Stimulated activated CD8-positive, alpha-beta memory T cell treated with anti-CD3 and anti-CD28 coated beads, Interleukin-4, amount 100 ng/mL, for 4 hours (primary cell): ENCODE measurements at places on chromosomes 4 and X.

GRCh38 chrX:7218321-7219152, 70.6 kb upstream of the PUDP start:
- no peak for DNase-seq

- DNase-seq = no peak
Measured at GRCh38 chr4:179836179-179837075, 2394.2 kb upstream of the AGA start.

DNA sequence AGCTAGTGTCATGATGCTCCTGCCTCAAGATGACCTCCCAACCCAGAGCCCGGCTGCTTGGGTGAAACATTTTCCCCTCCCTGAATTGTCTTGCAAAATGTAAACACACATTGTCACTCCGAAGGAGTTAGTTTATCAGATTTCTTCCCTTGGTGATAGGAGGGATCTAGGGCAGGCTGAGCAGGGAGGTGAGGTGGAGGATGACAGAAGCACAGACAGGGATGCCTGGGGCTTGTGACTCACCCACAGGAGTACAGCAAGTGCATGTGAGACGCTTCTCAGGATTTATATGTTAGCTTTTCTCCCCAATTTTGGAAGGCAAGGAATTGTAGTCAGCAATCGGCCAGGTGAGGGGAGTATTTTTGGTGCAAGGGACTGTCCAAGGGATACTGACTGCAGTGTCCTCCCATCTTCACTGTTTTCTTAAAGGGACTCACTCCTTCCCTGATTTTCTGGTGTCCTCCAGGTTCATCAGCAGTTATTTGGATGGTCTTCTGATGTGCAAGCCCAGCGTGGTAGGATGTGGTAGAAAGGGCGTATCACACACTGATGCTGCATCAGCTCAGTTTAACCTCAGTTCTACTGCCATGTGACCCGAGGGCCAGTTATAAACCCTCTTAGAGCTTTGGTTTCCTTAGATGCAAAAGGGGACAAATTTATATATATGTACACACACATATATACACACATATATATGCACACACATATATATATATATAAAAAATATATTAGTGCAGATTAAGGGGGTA, 46.2 kb upstream of the IGFBP7 start:
- DNase-seq = no peak

DNA sequence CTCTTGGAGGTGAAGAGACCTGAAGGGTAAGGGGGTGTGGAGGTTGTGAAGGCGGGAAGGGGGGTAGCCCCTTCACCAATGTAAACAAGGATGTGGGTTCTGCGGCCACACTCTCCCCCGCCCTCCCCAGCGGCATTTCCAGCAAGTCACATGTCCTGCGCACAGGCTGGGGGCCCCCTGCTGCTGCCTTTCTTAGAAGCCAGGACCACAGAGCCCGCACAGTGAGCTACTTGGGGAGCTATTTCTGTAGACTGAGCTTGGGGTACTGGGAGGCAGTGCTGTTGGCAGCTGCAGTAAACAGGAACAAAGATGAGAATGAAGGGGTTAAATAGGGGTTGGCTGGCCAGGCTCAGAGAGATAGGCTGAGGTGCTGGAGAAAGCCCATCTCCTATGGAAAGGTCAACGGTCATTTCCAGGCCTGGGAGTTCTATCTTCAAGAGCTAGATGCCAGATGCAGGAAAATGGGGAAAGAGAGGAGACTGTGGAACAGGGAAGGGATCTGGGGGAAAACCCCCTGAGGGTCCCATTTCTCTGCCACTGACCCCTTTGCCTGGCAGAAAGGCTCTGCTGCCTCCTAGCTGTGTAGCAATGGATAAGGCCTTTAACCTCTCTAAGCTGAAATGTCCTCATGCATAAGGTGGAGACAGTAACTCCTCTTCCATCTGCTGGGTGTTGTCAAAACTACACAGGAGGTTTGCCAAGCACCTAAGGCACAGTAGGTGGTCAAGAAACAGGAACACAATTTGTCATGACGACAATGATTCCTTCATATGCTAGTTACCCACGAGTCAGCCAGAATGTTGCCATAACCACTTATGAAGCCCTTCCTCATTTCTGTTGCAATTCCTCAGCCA, 18.5 kb upstream of the PIM2 start:
- peak; percentile 88 for DNase-seq
